Hematopoietic multipotent progenitor cell (in vitro differentiated cells): ENCODE measurements at places on chromosomes 5 and 9. TPM values are rescaled to one million over a fixed set of nuclear protein-coding genes. Genes with fewer than 3 reads are reported as not detected.

Gene FAM13B
- total RNA-seq, result 25.6 TPM

GRCh38 chr5:83865579-83865978 is 144.9 kb upstream of the HAPLN1 start:
- no peak for DNase-seq

- DNase-seq, result no peak
Observed at GRCh38 chr5:60514152-60514551, 185.8 kb downstream of the DEPDC1B start.

DNA sequence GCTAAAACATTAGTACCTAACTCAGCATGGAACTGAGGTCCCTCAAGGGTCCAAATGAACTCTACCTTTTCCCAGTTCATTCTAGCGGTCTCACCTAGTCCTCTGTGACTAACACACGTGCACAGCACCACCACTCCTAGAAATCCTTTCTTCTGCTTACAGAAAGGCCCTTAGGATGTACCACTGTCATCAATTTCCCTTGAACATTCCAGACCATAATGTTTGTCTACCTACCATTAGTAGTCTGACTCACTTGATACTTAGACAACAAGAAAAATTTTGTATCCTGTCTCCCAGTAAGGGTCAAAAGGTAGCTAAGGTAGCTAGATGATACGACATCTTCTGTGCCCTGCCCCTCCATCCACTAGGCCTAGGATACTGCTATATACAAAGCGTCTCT is 166.6 kb downstream of the TSSK1B start:
- DNase-seq, result no peak

Gene EQTN
- total RNA-seq, result not detected

- peak; percentile 48 for DNase-seq
Observed at GRCh38 chr5:91384671-91385430, 1.7 kb upstream of the ARRDC3 start.

Gene CLPTM1L
- 130 TPM for total RNA-seq

GRCh38 chr9:136784997-136785361 is 6.2 kb upstream of the TMEM141 start:
- no peak for DNase-seq

DNA sequence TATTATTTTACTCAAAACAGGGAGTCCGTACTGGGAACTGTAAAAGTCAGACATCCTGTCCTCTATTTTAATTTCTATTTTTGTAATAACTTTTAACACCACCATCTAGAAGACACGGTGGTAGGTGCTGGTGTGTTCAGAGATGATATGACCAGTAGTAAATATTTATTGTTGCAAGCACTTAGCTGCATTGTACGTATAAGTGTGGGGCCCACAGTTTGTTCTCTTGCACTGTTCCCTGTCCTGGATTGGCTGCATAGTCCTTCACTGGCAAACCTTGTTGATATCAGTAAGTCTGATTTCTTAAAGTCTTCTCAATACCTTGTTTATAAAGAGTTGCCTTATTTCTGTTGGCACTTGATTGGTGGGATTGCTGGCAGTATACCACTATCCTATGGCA is 24.6 kb upstream of the IL9 start:
- DNase-seq, result no peak

Gene CCNO
- total RNA-seq, result under 0.01 TPM

Gene ANKDD1B
- total RNA-seq, result under 0.01 TPM

- no peak for DNase-seq
Observed at GRCh38 chr5:151113651-151114050, 32.8 kb upstream of the TNIP1 start.

- DNase-seq, result no peak
Observed at GRCh38 chr9:15361737-15362136, 54.7 kb upstream of the TTC39B start.

DNA sequence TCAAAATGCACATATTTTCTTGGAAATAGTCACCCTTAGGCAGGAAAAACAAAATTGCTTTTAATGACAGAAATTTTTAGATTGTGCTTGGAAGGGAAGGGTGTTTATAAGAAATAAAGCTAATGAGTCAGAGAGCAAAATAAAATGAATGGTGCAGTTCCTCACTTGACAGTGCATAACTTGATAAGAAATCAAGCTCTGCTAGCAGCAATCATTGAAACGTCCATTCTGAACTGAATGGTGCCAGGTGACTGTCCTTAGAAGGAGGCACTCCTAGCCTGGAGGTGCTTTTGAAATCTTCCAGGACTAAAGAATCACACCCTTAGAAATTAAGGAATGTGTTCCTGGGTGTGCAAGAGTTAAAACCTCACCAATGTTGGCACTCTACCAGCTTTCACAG is 202.5 kb downstream of the EFNA5 start:
- DNase-seq, result no peak

Gene PALM2AKAP2
- under 0.01 TPM for total RNA-seq

Gene IL9
- total RNA-seq, result not detected

DNA sequence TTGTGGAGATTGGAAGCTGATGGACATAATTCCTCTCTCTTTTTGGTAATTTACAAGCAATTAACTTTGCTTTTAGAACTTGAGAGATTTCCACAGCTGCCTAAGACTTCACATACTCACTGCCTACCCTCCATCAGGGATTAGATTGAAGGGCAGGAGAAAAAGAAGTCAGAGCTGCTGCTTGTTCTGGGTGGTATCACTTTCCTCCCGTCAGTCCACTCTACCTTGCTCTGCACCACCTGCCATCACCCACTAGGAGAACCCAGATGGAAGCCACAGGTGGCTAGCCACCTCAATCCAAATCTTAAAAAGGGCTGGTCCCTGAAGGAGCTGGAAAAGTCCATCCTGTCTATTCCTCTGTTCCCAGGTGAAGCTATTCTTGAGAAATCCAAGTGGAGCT is 10.5 kb downstream of the IRF1 start:
- peak; percentile 41 for DNase-seq

Gene DRD1
- not detected for total RNA-seq

DNA sequence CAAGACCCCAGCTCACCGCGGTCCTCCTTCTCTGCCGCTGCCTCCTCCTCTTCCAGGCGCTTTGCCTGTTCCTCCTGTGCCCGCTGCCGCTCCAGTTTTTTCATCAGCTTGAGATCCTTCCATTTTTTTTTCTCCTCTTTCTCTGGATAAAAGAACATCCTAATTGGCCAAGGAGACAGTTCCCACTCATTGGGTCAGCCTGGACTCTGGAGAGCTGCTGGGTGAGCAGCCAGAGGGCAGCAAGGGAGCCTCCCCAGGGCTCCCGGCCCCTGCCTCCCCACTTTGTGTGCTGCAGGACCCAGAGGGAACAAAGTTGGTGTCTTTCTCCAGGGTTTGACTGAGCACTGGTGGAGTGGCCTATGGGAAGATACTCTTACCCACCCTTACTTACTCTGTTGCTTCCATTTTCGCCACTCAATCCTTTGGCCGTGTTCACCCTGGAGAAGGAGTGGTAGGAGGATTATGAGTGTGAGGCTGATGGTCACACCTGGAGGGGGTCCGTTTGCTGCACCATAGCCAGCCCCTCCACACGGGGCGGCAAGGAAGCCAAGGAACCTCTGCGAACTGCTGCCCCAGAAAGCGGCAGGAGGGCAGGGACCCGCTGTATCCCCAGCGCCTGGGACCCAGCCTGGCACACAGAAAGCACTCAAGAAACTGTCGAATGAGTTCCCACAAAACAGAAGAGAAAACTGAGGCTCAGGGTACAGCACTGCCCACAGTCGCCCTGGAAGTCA is 708 bp downstream of the SPOUT1 start:
- no peak for DNase-seq

Gene RAB3C
- total RNA-seq, result 0.27 TPM
